ENCODE measurements at places on chromosomes 3 and 15. TPM values are rescaled to one million over a fixed set of nuclear protein-coding genes. Genes with fewer than 3 reads are reported as not detected.

The MB21D2 gene
- total RNA-seq: 1.8 TPM

GRCh38 chr3:194069421-194070219 lies 66.3 kb upstream of the HES1 start:
- no peaks in the 10 kb centered on the region for H3K27me3 ChIP-seq
- peaks cover 25% of the 10 kb centered on the region for H3K4me1 ChIP-seq
- no peak overlapping the region for H3K4me3 ChIP-seq
- H3K36me3 ChIP-seq: no peaks in the 10 kb centered on the region
- DNase-seq: no peak

GRCh38 chr15:101540480-101541239 lies 51.2 kb upstream of the PCSK6 start:
- H3K4me3 ChIP-seq: no peak overlapping the region
- no peaks in the 10 kb centered on the region for H3K27me3 ChIP-seq
- H3K4me1 ChIP-seq: no peaks in the 10 kb centered on the region
- H3K27ac ChIP-seq: no peak overlapping the region
- DNase-seq: no peak

The GOLIM4 gene
- total RNA-seq: 32.6 TPM

The PAQR9 gene
- total RNA-seq: 0.26 TPM

GRCh38 chr3:165217739-165218138 lies 21.6 kb upstream of the SLITRK3 start:
- no peaks in the 10 kb centered on the region for H3K27me3 ChIP-seq
- DNase-seq: no peak
- H3K4me3 ChIP-seq: no peak overlapping the region
- H3K27ac ChIP-seq: no peak overlapping the region
- no peaks in the 10 kb centered on the region for H3K36me3 ChIP-seq

GRCh38 chr3:185717627-185718402 lies 107.0 kb downstream of the IGF2BP2 start:
- no peak overlapping the region for H3K27ac ChIP-seq
- H3K36me3 ChIP-seq: no peaks in the 10 kb centered on the region
- H3K4me3 ChIP-seq: no peak overlapping the region
- H3K4me1 ChIP-seq: no peaks in the 10 kb centered on the region
- no peaks in the 10 kb centered on the region for H3K27me3 ChIP-seq

- H3K27me3 ChIP-seq: no peaks in the 10 kb centered on the region
- DNase-seq: no peak
- H3K36me3 ChIP-seq: no peaks in the 10 kb centered on the region
- H3K27ac ChIP-seq: no peak overlapping the region
- no peak overlapping the region for H3K4me3 ChIP-seq
- H3K4me1 ChIP-seq: no peaks in the 10 kb centered on the region
Measured at GRCh38 chr3:38984731-38985130, 67.0 kb downstream of the SCN11A start.

Data from body of pancreas (tissue), 4 donors.